LNCaP clone FGC (cell line): ENCODE measurements at places on chromosomes 1 and 21.

DNA sequence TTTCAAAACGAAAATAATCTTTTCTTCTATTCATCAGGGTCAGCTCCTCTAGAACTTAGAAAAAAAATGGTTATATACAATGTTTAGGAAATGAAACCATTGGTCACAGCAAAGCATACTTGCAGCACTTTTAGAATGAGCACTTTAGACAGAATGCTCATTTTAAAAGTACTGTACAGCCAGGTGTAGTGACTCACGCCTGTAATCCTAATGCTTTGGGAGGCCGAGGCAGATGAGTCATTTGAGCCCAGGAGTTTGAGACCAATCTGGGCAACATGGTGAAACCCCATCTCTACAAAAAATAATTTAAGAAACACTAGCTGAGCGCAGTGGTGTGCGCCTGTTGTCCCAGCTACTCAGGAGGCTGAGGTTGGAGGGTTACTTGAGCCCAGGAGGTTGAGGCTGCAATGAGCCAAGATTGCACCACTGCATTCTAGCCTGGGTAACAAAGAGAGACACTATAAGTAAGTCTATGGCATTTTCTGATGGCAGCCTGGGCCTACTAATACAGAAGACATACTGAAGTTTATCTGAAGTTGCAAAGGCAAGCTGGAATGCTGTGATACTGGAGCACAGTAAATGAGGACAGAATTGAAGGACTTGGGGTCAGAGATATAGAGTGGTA lies 48.9 kb upstream of the ZNF326 start:
- DNase-seq: no peak

- no peak for DNase-seq
These were observed 21.5 kb upstream of the LYST start for GRCh38 chr1:235888119-235888643.

DNA sequence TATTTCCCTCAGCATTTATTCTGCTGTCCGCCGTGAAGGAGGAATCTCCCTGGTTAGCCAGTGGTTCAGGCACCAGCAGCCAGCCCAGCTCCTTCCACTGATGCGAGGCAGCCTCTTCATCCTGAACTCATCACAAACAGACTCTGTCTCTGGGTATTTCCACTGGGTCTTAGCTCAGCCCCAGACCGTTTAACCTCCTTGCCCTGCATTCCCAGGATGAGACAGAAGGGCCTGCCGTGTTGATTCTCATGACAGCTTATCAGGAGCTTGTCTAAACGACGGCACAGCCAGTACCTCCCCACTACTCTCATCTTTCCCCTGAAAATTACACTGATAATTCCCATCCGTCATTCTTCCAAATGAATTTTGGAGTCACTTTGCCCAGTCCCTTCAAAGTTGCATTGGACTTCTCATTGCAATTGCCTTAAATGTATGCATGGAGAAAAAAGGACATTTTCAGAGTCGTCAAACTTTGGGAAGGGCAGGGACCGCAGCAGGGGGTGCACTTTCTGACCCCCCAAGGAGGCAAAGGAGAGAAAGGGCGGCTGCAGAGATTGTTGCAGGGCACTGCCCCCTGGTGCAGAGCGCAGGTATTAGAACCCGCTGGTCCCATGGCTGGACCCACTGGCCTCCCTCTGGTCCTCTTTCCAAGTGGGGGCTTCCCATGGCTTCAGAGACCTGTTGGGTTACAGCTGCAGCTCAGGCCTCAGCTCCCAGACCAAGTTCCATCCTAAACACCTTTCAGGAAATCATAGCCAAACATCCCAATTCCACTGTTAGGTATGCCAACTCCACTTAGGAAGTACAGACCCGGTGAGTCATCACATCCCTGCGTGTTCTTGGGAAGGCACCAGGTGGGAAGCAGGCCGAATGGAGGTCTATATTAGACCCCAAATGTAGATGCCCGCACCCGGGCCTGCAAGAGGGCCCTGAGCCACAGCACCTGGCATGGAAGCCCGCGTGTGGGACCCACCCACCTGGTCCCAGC lies 3.7 kb upstream of the MEGF6 start:
- DNase-seq: no peak

DNA sequence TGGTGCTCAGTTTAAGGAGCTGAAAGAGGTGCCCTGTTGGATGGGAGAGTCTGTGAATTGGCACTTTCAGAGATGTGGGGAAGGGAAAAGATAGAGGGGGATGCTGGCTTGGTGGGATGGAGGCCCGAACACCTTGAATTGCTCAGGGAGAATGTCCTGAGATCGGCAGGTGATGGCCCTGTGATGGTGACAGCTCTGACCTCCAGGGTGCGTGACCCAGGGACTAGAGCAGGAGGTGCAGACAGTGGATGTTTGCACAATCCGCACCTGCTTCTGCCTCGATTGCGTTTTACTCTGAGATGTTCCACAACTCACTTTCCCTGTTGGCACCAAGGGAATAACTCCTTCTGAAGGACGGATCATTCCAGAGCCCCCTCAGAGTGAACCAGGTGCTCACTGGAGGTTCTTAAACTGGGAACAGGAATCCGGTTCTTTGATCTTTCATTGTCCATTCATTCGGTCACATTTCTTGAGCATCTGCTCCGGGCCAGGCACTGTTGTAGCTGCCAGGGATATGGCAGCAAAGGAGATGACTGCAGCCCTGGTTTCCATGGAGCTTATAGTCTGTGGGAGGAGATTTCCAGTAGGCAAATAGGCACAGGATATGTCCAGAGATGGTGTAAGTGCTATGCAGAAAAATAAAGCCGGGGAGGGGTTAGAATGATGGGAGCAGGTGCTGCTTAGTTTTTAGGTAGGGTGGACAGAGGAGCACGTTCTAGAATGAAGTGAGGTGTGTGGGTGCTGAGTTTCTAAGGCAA lies 226.6 kb upstream of the TMEM51 start:
- DNase-seq: no peak

DNA sequence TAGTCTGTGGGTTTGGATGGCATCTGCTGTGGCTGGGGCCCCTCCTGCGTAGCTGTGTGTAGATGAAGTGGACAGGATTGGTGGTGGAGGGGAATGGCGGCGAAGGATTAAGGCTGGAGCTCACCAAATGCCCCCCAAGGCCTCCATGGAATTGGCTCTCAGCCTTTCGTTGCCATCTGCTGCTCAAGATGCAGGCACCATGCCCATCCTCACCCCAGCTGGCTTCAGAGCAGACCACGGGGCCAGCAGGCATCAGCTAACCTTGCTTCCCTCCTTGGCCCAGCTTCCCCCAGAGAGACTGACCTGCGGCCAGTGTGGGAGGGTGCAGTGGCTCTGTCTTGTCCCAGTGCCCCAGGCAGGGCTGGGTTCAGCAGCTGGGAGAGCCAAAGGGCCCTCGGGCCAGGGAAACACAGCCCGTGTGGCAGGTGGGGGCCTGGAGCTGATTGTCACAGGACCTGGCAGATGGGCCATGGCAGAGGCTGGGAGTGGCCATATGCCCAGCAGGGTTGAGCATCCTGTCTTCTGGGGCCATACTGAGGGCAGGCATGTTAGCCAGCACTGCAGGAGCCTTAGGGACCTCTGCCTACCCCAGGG lies 66.8 kb upstream of the ACTL8 start:
- no peak for DNase-seq

DNA sequence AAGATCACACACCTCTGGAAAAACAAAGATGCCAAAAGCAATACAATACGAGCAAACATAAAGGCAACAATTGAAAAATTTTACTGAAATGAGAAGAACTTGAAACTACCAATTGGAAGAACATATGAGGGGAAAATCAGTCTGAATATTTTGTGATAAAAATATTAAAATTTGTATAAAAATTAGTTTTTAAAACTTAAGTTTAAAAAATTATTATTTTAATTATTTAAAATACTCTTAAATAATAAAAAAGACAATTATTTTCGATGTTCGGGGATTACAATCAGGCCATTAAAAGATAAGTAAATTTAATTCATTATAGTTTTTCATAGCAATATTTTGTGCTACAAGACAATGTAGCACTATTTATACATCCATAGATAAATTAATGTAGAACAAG lies 1239.3 kb downstream of the AMY1C start:
- DNase-seq: no peak

- DNase-seq: no peak
These were observed 9.2 kb downstream of the GPR161 start for GRCh38 chr1:168127503-168127902.

- no peak for DNase-seq
These were observed 138.8 kb downstream of the NTMT2 start for GRCh38 chr1:170284512-170284911.

GRCh38 chr1:36816348-36816747 lies 218.0 kb downstream of the GRIK3 start:
- DNase-seq: no peak

DNA sequence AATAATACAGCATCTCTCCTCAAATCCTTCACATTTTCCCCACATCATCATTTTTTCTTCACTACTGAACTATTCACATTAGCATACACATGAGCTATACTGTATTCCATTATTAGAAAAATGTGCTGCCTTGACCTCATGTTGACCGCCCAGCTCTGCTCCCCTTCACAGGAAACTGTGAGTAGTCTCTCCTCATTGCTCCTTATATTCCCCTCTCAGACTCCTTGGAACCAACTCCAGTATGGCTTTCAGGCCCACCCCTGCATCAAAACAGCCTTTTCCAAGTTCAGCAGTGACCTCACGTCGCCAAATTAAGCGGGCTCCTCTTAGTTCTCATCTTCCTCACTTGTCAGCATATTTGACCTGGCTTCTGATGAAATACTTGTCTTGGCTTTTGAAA lies 59.2 kb upstream of the SPAG17 start:
- no peak for DNase-seq

GRCh38 chr1:232428786-232429530 lies 201.0 kb downstream of the SIPA1L2 start:
- no peak for DNase-seq

GRCh38 chr1:186682736-186683135 lies 2.5 kb upstream of the PTGS2 start:
- peak; percentile 7 for DNase-seq

DNA sequence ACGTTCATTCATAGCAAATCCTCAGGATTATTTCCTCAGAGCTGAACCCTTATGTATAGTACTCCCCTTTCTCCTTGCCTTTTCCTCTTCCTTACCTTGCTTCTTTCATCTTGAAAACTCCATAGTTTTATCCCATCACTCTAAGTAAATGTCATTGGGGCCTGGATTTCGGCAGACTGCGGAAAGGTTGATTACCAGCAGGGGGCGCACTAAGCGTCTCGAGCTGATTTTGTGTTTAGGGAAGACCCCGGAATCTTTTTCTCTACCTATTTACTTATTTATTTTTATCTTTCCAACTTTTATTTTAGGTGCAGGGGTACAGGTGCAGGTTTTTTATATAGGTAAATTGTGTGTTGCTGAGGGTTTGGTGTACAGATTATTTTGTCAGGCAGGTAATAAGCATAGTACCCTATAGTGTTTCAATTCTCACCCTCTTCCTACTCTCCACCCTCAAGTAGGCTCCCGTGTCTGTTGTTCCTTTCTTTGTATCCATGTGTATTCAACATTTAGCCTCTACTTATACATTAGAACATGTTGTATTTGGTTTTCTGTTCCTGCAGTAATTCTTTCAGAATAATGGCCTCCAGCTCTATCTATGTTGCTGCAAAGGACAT lies 11.4 kb upstream of the MTARC1 start:
- no peak for DNase-seq

- DNase-seq: no peak
These were observed 28.3 kb upstream of the PKN2 start for GRCh38 chr1:88655685-88656299.

GRCh38 chr1:30615816-30616590 lies 107.4 kb downstream of the MATN1 start:
- no peak for DNase-seq
